ENCODE measurements at places on chromosomes 2 and 18.

DNA sequence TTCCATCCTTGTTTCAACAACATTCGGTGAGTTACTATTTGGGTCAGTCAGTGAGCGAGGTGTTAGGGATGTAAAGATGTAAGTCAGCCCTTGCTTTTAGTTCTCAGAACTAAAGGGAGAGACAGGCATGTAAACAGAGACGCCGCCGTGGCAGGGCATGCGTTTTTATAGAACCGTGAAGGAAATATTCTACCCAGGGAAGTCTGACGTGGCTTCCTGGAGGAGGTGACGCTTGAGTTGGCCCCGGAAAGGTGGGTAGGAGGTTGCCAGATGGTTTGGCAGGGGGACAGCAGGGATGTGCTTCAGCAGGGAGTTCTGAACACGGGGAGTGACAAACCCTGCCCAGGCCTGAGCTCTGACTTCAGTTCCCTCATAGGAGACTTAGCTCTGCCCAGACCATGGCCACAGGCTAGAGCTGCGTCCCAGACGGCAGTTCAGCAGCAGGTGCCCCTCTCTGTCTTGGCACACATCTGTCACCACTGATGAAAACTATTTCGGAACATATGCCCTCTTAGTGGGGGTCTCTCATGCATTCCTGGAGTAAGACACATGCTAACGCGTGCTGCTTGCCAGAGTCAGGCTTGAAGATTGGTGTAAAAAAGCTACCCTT is 23.4 kb upstream of the RPL31 start:
- DNase-seq: no peak

GRCh38 chr2:219209236-219210195 is 2.9 kb downstream of the ZFAND2B start:
- DNase-seq: no peak

GRCh38 chr18:58009166-58009565 is 34.9 kb upstream of the NEDD4L start:
- DNase-seq: no peak

- no peak for DNase-seq
These were observed 1526.9 kb upstream of the ACVR2A start for GRCh38 chr2:146317959-146318358.

GRCh38 chr2:220011859-220012258 is 384.4 kb downstream of the SLC4A3 start:
- DNase-seq: no peak

- peak; percentile 35 for DNase-seq
These were observed 19.6 kb upstream of the NDUFV2 start for GRCh38 chr18:9082711-9083510.

DNA sequence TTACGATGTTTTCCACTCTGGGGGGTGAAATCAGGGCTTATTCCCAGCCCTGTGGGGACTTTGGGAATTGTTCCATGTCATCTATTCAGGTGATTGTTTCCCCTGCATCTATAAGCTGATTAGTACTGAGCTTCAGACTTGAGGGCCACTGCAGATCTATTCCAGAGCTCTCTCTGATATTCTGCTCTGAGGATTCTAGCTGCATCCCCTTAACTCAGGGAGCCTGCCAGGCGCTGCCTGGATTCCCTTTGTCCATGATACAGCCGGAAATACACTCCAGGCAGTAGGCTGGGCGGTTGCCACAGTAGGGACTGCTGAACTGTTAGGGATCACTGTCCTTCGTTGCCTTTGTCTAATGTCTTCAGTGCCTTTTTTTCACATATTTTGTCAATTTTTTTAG is 31.3 kb downstream of the PTRHD1 start:
- DNase-seq: no peak
